Activated CD4-positive, alpha-beta T cell treated with anti-CD3 and anti-CD28 coated beads for 1 hour (primary cell): ENCODE measurements at places on chromosomes 11 and 22.

- no peak for DNase-seq
Observed at GRCh38 chr22:38824585-38824984, 19.2 kb downstream of the NPTXR start.

GRCh38 chr11:19677381-19678080 is 35.1 kb upstream of the NAV2 start:
- no peak for DNase-seq

GRCh38 chr11:74744277-74744676 is 4.4 kb upstream of the RNF169 start:
- no peak for DNase-seq

GRCh38 chr11:115751243-115752015 is 247.2 kb upstream of the CADM1 start:
- DNase-seq = no peak

- no peak for DNase-seq
Observed at GRCh38 chr11:17605651-17606122, 58.6 kb downstream of the OTOG start.

GRCh38 chr11:95119361-95120060 is 29.9 kb downstream of the ENDOD1 start:
- no peak for DNase-seq

GRCh38 chr22:43466710-43467109 is 54.9 kb downstream of the MPPED1 start:
- DNase-seq = no peak

- DNase-seq = no peak
Observed at GRCh38 chr11:4063348-4063747, 31.3 kb upstream of the RRM1 start.
